Testis (tissue), 5 donors: ENCODE measurements at places on chromosomes 13 and 19. TPM values are rescaled to one million over a fixed set of nuclear protein-coding genes. Genes with fewer than 3 reads are reported as not detected.

- no peaks in the 10 kb centered on the region for H3K36me3 ChIP-seq
- H3K4me3 ChIP-seq: no peak overlapping the region
- no peaks in the 10 kb centered on the region for H3K27me3 ChIP-seq
- H3K27ac ChIP-seq: no peak overlapping the region
These were observed 14.1 kb upstream of the PCDH8 start for GRCh38 chr13:52862358-52863206.

GRCh38 chr13:27709779-27710178 is 82.5 kb upstream of the GSX1 start:
- H3K27me3 ChIP-seq: no peaks in the 10 kb centered on the region
- H3K4me1 ChIP-seq: no peaks in the 10 kb centered on the region
- no peak for DNase-seq

GRCh38 chr13:29887030-29887557 is 36.7 kb upstream of the UBL3 start:
- no peak for DNase-seq
- H3K4me1 ChIP-seq: no peaks in the 10 kb centered on the region
- no peaks in the 10 kb centered on the region for H3K27me3 ChIP-seq
- no peak overlapping the region for H3K4me3 ChIP-seq
- H3K36me3 ChIP-seq: no peaks in the 10 kb centered on the region

Gene MAST3
- total RNA-seq: 11.2 TPM

- H3K36me3 ChIP-seq: no peaks in the 10 kb centered on the region
- no peaks in the 10 kb centered on the region for H3K27me3 ChIP-seq
- no peaks in the 10 kb centered on the region for H3K4me1 ChIP-seq
- H3K27ac ChIP-seq: no peak overlapping the region
These were observed 76.9 kb downstream of the ING1 start for GRCh38 chr13:110790371-110790770.

Gene ETV2
- 14.4 TPM for total RNA-seq

DNA sequence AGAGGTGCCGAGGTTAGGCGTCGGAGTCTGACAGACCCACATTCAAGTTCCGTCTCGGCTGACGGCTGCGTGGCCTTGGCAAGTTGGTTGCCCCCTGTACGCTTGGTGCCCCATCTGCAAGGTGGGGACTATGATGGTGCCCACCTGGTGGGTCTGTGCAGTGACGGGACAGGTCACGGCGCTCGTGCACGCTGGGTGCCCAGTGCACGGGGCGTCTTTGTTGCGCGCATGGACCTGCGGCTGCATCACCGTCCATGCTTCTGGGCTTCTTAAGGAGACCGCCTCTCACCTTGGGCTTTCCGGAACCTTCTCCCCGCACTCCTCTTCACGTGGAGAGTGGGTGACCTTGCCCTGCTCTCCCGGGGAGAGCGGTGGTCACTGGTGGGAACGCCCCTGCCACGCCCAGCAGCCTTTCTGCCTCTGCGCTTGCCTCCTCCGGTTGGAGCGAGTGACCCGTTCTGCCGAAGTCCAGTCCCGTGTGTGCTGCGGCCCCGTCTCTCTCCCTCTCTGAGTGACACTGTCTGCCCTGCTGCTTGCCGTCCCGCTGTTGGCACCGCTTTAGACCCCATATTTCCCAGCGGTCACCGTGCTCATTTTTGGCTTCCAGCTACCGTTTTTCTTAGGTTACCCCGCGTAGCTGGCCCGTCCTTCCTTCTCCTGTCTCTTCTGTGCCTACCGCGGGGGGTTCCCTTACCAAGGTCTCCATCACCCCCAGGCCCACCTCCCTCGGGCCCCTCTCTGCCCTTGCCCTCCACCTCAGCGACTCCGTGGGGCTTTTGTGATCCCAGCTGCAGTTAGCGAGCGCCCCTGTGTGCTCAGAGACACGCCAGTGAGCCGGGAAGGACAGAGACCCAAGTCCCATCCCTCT is 6.4 kb downstream of the ATP11A start:
- H3K27me3 ChIP-seq: no peaks in the 10 kb centered on the region
- peaks cover 44% of the 10 kb centered on the region for H3K4me1 ChIP-seq
- DNase-seq: no peak
- peak overlapping the region; percentile 13 for H3K4me3 ChIP-seq
- no peaks in the 10 kb centered on the region for H3K36me3 ChIP-seq
- H3K27ac ChIP-seq: no peak overlapping the region

GRCh38 chr13:97559981-97560380 is 126.0 kb downstream of the RAP2A start:
- no peak for DNase-seq
- H3K4me1 ChIP-seq: no peaks in the 10 kb centered on the region
- no peaks in the 10 kb centered on the region for H3K36me3 ChIP-seq
- H3K27me3 ChIP-seq: no peaks in the 10 kb centered on the region
- no peak overlapping the region for H3K4me3 ChIP-seq

- no peak for DNase-seq
- H3K4me3 ChIP-seq: no peak overlapping the region
- H3K36me3 ChIP-seq: no peaks in the 10 kb centered on the region
- no peaks in the 10 kb centered on the region for H3K27me3 ChIP-seq
- H3K4me1 ChIP-seq: peaks cover 21% of the 10 kb centered on the region
These were observed 22.1 kb downstream of the MAST3 start for GRCh38 chr19:18119717-18120105.

GRCh38 chr13:27425158-27425917 is 919 bp downstream of the GTF3A start:
- H3K36me3 ChIP-seq: no peaks in the 10 kb centered on the region
- H3K27ac ChIP-seq: peak overlapping the region; percentile 78
- H3K4me3 ChIP-seq: peak overlapping the region; percentile 90
- no peak for DNase-seq

DNA sequence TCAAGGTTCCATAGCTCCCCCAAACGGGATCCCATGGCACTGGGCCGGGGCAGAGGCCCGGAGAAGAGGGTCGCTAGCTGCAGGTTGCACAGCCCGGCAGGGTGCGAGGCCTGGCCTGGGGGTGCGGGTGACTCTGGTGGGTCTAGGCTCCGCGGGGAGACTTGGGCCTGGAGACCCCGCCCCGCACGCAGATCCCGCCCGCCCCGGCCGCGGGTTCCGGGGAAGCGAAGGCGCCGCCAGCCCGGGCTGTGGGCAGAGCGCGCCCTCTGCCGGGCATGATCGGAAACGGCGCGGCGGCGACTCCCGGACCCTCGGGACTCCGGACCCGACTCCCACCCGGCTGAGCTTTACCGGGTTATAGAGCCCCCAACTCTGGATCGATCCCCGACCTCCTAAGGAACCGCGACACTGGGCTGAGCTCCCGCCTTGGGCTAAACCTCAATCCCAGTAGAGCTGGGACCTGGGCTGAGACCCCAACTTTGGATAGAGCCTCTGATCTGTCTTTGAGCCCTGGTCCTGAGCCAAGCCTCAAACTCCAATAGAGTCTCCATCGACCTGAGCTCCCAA is 3.1 kb upstream of the TNFAIP8L1 start:
- H3K4me3 ChIP-seq: peak overlapping the region; percentile 29
- peak; percentile 64 for DNase-seq
- no peaks in the 10 kb centered on the region for H3K36me3 ChIP-seq
- H3K4me1 ChIP-seq: peaks cover 13% of the 10 kb centered on the region

- H3K36me3 ChIP-seq: no peaks in the 10 kb centered on the region
- no peak overlapping the region for H3K4me3 ChIP-seq
- H3K27ac ChIP-seq: no peak overlapping the region
- peak; percentile 73 for DNase-seq
These were observed 2.8 kb downstream of the SEMA6B start for GRCh38 chr19:4556597-4557127.

Gene ACER1
- total RNA-seq: 0.99 TPM

- no peaks in the 10 kb centered on the region for H3K36me3 ChIP-seq
- DNase-seq: no peak
- no peaks in the 10 kb centered on the region for H3K4me1 ChIP-seq
- H3K4me3 ChIP-seq: no peak overlapping the region
- no peaks in the 10 kb centered on the region for H3K27me3 ChIP-seq
These were observed 289.7 kb downstream of the SLITRK6 start for GRCh38 chr13:85509512-85509911.
